ENCODE measurements at places on chromosomes 3 and 15.
A peak's percentile ranks its signal among the peaks of the same experiment; 100 is the strongest.

- peak; percentile 49 for DNase-seq
Measured at GRCh38 chr15:79380755-79381497, 51.2 kb upstream of the MINAR1 start.

DNA sequence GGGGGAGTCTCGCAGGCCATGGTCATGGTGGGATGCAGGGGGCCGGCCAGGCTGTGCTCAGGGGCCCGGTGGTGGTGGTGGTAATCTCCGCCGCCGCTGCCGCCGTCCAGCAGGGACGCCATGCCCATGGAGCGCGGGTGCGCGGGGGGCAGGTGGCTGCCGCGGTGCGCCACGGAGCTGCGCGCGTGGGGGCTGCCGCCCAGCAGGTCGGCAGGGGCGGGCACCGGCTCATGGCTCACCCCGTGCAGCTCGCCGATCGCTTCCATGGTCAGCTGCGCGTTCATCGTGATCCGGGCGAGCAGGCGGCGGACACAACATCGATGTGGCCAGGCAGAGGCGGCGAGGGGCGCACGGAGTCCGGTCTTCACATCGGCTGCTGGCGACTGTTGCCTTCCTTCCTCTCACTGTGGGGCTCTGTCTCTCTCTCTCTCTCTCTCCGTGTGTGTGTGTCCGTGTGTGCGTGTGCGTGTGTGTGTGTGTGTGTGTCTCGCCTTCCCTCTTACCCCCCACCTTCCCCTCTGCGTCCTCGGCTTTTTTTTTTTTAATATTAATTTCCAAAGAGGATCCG, 451 bp downstream of the ONECUT1 start:
- no peak for DNase-seq

- no peak for DNase-seq
Measured at GRCh38 chr3:48306860-48307530, 26.5 kb downstream of the SPINK8 start.

- no peak for DNase-seq
Measured at GRCh38 chr3:152056481-152056880, 183.0 kb downstream of the SUCNR1 start.

DNA sequence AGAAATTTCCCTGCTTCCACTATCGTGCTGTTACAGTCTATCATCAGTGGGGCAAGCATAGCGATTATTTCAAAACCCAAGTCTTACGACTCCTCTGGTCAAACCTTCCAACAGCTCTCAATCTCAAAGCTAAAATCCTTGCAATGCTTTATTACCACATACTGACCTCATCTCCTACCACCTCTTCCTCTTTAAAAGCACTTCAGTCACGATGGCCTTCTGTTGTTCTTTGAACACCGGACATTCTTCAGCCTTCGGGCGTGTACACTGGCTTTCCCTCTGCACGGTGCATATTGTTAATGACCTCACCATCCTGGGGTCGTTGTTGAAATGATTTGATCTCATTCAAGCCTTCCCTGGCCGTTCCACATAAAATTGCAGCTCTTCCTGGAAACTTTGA, 31.1 kb downstream of the MAGEL2 start:
- no peak for DNase-seq

- no peak for DNase-seq
Measured at GRCh38 chr3:100221159-100221558, 39.6 kb upstream of the TBC1D23 start.

DNA sequence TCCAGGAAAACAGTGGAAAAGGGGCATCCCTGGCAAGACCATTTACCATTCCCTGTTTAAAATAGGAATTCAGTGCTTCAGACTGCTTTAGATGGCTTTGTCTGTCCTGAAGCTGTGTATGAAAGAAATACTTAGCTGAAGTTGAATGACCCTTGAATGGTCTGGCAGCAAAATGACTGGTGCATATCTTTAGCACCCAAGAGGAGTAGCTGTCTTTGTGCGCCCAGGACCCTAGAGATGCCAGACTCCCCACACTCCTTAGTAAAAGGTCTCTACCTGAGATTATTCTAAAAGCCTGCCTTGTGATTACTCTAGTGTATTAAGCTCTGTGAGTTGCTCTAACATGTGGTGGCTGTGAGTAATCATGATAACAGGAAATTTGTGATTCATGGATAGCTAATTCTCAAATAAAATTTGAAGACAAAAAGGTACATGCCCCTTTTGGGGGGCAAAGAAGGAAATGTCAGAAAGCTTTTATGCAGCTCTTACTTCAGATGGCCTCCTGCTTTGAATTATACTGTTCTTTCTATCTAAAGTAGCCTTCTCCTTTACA, 3.2 kb downstream of the MAPKBP1 start:
- no peak for DNase-seq

DNA sequence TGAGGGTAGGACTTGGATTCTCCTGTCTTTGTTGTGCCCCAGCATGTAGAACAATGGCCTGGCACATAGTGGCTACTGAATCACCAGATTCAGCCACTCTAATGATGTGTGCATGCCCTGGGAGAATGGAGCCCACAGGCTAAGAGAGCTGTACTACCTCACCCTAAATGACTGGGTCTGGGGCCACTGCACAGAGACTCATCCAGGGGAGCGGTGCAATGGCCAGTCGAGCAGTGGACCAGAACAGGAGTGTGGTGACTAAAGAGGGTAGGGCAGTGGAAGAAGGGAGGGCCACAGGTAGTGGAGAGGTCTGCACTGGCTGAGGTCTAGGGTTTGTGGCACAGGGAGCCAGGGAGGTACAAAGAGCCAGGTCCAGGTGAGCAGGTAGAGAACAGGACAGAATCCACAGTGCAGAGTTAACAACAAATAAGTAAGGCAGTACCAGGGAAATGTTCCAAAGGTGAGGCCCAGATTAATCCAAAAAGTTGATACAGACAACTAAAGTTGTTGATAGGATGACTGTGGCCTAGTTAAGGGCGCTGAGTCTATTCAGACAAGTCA, 142.7 kb upstream of the ATP11B start:
- no peak for DNase-seq

- DNase-seq = no peak
Measured at GRCh38 chr3:147652651-147653366, 243.6 kb downstream of the ZIC1 start.

- DNase-seq = no peak
Measured at GRCh38 chr3:164113371-164114332, 964.6 kb downstream of the SI start.

- no peak for DNase-seq
Measured at GRCh38 chr3:28467414-28467813, 118.8 kb upstream of the AZI2 start.

DNA sequence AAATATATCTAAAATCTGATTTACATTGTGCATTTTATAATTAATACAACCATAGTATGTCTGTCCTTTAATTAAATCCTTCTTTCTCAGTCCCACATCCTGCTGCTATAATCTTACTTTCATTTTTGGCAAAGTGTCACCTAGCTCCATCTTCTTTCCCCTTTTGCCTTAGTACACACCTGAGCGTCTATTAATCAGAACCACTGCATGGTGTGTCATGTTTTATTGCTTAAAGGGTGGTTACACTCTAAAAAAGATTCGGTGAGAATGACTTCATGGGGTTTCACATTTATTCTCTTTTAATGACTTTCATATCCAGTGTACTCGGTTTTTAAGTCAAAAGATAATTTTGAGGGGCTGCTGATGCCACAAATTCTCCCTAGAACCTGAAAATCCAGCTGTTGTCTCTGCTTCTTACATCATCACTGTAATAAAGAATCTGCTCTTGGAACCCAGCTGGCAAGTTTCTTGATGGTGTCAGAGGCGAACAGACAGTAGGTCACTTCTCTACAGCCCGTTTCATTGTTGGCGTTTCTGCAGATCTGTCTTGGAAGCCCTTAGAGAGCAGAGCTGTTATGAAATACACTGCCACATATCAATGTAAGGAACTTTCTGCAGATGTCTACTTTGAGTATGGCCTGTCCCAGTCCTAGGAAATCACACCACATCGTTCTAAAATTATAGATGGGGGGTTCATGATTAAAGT, 99.7 kb downstream of the TIGIT start:
- no peak for DNase-seq

GRCh38 chr3:112199622-112200316, 66.7 kb upstream of the GCSAM start:
- DNase-seq = no peak
